ENCODE measurements at places on chromosomes 4 and X.

- DNase-seq: no peak
Observed at GRCh38 chr4:69782651-69783310, 22.4 kb upstream of the SULT1B1 start.

- DNase-seq: peak; percentile 48
Observed at GRCh38 chr4:176185051-176185450, 10.3 kb downstream of the SPATA4 start.

GRCh38 chr4:1517592-1518411 is 111.6 kb upstream of the NKX1-1 start:
- DNase-seq: no peak

- DNase-seq: no peak
Observed at GRCh38 chr4:56251556-56251955, 135.7 kb downstream of the AASDH start.

DNA sequence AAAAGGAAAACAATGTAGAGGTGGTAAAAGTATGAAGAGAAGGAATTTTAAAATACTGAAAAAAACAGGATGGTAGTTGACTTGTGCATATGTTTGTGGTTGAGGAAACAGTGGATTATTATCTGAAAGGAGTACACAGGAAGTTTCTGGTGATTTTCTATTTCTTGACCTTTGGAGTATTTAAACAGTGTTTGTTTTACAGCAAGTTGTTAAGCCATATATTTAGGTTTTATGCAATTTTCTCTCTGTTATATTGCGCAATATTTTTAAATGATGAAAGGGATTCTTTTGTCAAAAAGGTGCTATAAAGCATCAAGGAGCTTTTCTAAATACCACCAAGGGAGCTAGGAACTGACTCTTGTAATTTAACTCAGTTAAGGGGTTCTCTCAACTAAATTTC is 343.1 kb upstream of the MAOA start:
- no peak for DNase-seq

DNA sequence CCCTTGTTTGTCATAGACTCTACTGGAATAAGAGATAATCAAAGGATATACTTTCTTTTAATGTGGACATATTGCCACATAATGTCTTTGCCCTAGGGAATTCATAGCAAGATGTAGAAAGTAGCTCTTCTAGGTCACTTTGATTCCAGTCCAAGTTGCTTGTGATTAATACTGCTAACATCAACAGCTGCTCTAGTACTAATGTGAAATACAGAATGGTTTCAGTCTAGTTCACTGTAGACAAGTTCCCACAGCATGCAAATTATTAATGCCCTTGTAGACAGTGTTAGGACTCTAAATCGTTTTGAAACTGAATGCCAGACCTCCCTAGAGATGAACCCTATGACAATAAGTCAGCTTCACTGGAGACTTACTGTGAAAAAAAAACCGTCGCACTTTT is 494.6 kb upstream of the ATOH1 start:
- peak; percentile 13 for DNase-seq

- no peak for DNase-seq
Observed at GRCh38 chr4:40908297-40908696, 158.5 kb downstream of the NSUN7 start.

DNA sequence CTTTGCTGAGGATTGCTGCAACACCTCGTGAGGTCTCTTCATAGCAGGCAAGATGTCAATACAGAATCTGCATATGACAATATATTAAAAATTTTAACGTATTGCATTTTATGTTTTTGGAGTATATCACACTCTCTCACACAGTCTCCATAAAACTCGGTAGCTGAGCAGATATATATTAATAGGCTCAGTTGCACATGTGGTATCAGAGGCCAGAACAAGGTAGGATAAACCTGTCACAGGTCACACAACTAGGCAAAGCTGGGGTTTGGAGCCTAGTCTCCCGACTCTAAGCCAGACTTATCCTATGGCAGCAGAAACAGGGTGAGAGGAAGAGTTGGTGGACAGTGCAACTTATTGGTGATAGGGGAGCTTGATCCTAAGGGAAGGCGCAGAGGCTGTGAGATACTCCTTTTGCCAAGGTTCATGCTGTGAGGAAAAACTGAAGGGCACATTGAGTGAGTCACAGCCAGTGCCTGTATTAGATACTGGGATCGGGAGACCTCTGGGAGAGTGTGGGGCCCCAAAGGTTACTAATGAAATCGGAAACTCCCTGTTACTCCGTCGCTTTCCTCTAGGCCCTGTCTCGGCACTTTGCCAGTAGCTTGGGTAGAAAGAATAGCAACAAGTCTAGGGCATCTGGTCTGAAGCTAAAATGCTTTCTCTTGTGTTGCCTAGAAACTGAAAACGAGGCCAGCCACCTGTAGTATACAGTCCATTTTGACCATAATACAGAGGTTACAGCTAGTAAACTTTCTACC is 195.7 kb downstream of the ARHGAP10 start:
- no peak for DNase-seq

GRCh38 chr4:4859799-4860599 is 534 bp downstream of the MSX1 start:
- no peak for DNase-seq

- no peak for DNase-seq
Observed at GRCh38 chrX:150828785-150829184, 69.7 kb downstream of the CD99L2 start.

DNA sequence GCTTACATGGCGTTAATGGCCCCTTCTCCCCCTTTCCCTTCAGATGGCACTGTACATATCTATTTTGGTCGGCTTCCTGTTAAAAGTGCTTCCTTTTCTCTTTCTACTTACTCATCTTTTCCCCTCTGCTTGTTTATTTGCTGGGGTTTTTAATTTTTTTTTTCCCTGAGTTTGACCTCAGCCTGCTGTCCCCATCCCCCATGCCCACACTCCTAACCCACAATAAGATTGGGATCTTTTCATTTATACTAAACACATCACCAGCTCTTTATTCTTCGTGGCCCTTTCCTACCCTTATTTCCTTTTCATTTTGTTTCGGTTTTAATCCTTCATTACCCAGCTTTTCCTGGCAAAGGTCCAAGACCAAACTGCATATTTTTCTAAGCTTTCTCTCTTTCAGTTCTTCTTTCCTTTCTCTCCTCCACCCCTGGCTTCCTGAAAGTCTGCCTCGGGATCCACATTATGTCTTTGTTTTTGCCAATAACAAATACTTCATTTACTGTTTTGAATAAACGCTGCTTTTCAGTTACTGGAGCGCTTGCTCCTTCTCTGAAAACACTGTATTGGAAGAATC is 152.0 kb upstream of the USP9X start:
- no peak for DNase-seq

DNA sequence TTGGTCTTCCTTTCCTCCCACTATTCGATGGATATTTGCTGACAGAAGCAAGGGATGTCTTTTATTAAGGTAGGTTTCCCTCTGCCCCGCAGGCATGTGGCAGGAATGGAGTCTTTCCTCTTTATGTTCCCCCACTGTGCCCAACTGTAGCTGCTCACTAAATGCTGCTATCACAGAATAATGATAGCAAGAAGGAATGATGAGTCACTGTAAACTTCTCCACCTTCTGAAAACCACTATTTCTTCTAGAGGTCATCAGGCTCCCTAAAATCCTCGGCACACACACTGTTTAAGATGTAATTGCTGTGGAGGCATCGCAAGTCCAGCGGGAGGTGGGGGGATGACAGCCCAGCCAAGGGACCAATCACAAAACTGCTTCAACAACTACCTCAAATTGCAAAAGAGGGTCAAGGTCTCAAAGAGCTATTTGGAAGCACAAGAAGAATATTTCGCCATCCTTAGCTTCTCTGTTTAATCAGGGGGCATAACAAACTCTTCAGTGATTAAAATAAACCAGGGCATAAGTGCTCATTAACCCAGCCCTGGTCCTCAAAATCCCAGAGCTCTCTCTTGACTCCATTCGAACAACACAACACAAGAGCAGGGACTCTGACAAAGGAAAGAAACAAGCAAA is 13.9 kb downstream of the QDPR start:
- DNase-seq: no peak

GRCh38 chr4:20868108-20868507 is 167.8 kb downstream of the PACRGL start:
- no peak for DNase-seq

DNA sequence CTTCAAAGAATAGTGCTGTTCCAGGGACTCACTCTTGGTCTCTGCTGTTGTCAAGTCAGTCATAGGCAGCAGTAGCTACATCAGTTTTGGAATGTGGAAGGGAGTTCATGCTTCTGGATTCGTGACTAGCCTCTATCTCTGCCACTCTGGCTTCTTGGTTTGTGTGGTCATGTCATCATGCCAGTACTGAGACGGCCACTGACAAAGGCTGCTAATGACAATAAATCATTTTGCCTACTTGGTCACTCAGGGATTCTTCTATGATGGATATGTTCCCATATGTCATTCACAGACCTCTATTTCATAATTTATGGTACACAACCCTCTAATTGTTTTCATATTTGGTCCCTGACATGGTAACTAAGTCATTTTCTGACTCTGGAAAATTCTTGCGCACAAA is 450.8 kb upstream of the BOD1L1 start:
- no peak for DNase-seq

GRCh38 chr4:110073053-110073845 is 125.2 kb downstream of the ELOVL6 start:
- no peak for DNase-seq

DNA sequence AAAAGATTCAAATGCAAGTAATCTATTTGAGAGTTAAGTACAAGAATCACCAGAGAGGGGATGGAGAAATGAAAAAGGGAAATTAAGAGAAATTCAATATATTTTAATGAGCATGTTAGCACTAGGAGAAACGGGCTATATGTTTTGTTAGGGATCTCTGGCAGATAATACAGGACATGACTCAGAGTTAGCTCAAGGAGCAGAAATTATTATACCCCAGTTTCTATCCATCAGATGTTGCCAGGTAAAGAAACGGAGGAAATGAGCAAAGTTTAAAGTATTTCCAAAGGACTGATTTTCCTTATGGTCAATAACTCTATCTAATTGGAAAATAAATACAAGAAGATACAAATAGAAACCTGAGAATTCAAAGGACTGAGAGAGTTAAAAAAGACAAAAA is 867.6 kb downstream of the TRAM1L1 start:
- DNase-seq: no peak

- DNase-seq: no peak
Observed at GRCh38 chrX:3743801-3744439, 30.5 kb upstream of the PRKX start.

GRCh38 chrX:68807818-68808217 is 21.0 kb upstream of the EFNB1 start:
- DNase-seq: no peak

DNA sequence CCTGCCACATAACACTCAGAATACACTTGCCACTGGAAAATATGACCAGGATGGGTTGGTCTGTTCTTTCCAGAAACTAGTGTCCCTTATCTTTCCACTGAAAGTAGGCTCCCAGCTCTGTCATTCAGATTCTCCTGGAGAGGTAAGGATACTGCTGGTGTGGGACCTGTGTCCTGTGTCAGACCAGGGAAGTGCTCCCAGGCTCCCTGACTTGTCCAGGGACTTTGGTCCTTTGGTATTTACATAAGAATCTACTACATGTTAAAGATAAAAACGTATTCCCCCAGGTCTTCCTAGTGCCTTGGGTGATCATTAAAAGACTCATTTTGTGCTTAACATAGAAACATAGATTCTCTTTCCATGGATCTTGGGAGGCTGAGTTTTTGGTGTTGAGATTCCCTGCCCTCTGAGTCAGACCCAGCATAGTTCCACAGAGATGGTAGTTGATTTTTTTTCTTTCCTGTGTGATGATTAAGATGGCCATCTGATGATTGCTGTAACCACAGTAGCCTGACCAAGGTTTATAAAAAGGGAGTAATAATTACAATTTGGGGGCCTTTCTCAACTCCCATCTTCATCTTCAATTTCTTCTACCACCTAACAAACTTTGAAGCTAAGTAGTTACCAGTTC is 159.8 kb upstream of the JADE1 start:
- peak; percentile 32 for DNase-seq

- DNase-seq: no peak
Observed at GRCh38 chr4:41009411-41009810, 204.9 kb downstream of the APBB2 start.

DNA sequence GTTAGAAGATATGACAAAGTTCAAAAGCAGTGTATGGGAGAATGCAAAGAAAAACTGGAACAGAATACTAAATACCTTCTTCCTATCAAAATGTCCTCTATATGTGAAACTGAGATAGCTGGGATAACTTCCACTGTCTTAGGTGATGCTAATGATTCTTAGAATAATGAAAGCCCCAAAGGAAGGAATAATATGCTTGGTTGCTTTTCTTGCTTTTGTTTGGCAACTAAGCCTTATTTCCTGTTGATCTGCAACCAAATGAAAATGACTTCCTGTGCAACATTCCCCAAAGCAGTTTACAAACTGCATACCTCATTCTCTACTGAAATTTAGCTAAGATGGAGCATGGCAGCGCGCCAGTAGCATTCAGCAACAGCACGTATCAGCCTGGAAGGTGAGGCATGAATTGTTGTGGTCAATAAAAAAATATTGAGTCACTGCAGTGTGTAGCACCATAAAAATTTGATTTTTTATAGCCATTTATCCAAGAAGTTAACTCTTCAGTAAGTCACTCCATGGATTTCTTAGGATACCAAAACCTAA is 18.7 kb downstream of the NDNF start:
- DNase-seq: no peak

DNA sequence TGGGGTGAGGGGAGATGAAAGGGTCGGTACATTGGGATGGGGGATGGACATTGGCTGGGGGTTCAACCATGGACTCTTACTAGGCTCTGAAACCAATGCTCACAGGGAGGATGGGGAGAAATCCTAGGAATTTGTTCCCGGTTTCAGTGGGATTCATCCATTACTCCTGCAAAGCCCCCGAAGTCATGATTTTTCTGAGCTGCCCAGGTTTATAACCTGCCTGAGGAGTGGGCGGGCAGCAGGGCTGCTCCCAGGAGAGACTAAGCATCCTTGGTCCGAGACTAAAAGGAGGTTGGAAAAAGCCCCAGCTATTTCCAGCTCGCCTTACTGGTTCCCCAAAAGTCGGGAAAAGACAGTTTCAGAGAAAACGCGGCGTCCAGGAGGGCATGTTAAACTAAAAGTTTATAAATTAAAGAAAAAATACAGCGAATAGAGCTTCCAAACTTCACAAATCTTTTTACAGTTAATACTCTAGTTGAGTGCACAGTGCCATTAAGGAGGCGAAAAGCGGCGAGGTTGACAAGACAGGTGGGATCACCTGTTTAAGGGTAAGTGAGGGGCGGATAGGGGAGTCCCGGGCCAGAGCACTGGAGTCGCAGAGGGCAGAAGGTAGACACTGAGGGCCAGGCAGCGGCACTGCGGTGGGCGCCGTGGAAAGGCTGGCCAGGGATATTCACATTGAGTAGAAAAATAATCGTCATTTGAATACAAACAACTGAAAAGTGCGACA is 3.7 kb downstream of the NKX3-2 start:
- DNase-seq: no peak
